Endothelial cell (in vitro differentiated cells): ENCODE measurements at places on chromosomes 12 and 14.
A peak's percentile ranks its signal among the peaks of the same experiment; 100 is the strongest.

- no peaks in the 10 kb centered on the region for H3K27me3 ChIP-seq
- no peak overlapping the region for H3K4me3 ChIP-seq
- H3K36me3 ChIP-seq: peaks cover 7% of the 10 kb centered on the region
- no peak overlapping the region for H3K27ac ChIP-seq
- H3K4me1 ChIP-seq: no peaks in the 10 kb centered on the region
These were observed 38.6 kb upstream of the LRTM2 start for GRCh38 chr12:1781772-1782171.

DNA sequence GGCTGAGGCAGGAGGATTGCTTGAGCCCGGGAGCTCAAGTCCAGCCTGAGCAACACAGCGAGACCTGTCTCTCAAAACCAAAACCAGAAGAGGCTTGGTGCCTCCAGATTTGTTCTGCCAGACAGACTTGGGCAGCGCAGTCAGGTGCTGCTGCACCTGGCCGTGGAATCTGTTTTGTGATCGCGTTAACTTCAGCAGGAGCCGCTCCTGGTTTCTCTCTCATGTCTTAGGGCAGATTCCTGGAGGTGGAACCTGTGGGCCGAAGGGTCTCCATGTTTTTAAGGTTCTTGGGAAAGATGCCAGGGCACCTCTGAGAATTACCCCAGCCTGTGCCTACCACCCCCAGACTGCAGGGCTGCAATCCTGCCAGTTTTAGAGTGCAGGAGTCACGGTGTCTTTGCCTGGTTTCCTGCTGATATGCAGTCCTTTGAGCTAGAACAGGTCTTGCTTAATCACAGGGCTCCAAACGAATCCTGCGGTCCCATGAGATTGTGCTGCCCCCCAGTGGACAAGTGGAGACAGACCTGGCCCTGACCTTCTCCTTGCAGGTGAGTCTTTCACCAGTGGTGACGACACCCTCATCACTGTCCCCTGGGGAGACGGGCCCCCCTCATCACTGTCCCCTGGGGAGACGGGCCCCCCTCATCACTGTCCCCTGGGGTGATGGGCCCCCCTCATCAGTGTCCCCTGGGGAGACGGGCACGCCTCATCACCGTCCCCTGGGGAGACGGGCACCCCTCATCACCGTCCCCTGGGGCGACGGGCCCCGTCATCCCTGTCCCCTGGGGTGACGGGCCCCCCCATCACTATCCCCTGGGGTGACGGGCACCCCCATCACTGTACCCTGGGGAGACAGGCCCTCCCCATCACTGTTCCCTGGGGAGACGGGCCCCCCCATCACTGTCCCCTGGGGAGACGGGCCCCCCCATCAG lies 37.6 kb downstream of the PACS2 start:
- DNase-seq: peak; percentile 89
- H3K4me3 ChIP-seq: no peak overlapping the region
- no peaks in the 10 kb centered on the region for H3K36me3 ChIP-seq
- peak overlapping the region; percentile 42 for H3K27ac ChIP-seq

DNA sequence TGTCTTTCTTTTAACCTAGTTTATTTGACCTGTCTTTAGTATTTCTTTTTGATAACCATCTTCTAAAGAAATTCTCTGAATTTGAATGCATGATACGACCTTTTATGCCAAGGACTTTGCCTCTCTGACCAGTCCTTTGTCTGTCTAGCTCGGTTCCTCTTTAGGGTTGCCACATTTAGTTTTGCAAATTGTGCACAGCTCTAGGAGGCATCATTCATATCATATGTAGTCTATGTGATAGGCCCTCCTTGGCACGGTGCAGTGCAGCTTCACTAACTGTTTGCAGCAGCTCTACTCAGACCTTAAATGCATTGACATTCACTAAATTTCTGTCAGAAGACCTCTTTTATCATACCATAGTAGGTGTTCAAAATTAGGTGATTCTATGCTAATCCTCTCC lies 75.6 kb downstream of the USP15 start:
- H3K4me1 ChIP-seq: no peaks in the 10 kb centered on the region
- H3K4me3 ChIP-seq: no peak overlapping the region
- peaks cover 22% of the 10 kb centered on the region for H3K36me3 ChIP-seq
- H3K27me3 ChIP-seq: peaks cover 3% of the 10 kb centered on the region
- H3K27ac ChIP-seq: no peak overlapping the region

DNA sequence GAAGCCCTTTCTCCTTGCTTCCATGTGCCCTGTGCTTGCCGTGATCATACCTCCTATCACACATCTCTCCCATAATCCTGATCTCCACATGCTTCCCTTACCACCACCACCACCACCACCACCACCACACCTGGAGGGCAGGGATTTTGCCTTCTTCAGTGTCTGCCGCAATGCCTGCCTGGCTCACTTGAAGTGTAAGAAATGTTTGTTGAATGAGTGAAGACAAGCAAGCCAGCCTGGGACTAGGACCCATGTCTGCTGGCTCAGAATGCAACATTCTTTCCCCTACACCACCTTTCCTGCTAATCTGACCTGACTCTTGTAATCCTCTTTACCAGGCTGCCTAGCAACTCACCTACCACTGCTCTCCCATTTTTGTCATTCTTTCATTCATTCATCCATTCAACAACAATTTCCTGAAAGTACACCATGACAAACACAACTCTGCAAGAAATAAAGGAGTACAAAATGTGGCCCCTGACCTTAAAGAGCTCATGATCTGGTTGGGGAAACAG lies 3.5 kb upstream of the NID2 start:
- peaks cover 6% of the 10 kb centered on the region for H3K27me3 ChIP-seq
- H3K27ac ChIP-seq: no peak overlapping the region
- H3K36me3 ChIP-seq: no peaks in the 10 kb centered on the region
- peaks cover 17% of the 10 kb centered on the region for H3K4me1 ChIP-seq
- H3K4me3 ChIP-seq: no peak overlapping the region

GRCh38 chr12:53965281-53966084 lies 7.4 kb upstream of the HOXC11 start:
- no peak for DNase-seq
- H3K27ac ChIP-seq: peak overlapping the region; percentile 59
- H3K4me1 ChIP-seq: peaks cover 37% of the 10 kb centered on the region
- H3K36me3 ChIP-seq: no peaks in the 10 kb centered on the region
- H3K27me3 ChIP-seq: peaks cover 46% of the 10 kb centered on the region

GRCh38 chr12:111741235-111741812 lies 25.4 kb upstream of the ALDH2 start:
- peak; percentile 20 for DNase-seq
- H3K4me3 ChIP-seq: no peak overlapping the region
- peaks cover 8% of the 10 kb centered on the region for H3K27me3 ChIP-seq
- peak overlapping the region; percentile 85 for H3K27ac ChIP-seq
- peaks cover 24% of the 10 kb centered on the region for H3K4me1 ChIP-seq

GRCh38 chr14:76882651-76883050 lies 56.4 kb downstream of the LRRC74A start:
- no peak overlapping the region for H3K4me3 ChIP-seq
- H3K4me1 ChIP-seq: peaks cover 6% of the 10 kb centered on the region
- no peak overlapping the region for H3K27ac ChIP-seq
- no peaks in the 10 kb centered on the region for H3K36me3 ChIP-seq

- peaks cover 4% of the 10 kb centered on the region for H3K27me3 ChIP-seq
- H3K4me1 ChIP-seq: no peaks in the 10 kb centered on the region
- H3K36me3 ChIP-seq: no peaks in the 10 kb centered on the region
- no peak for DNase-seq
- no peak overlapping the region for H3K27ac ChIP-seq
These were observed 177.1 kb downstream of the CACNA1C start for GRCh38 chr12:2229661-2230539.

- DNase-seq: no peak
- no peaks in the 10 kb centered on the region for H3K27me3 ChIP-seq
- H3K4me1 ChIP-seq: peaks cover 4% of the 10 kb centered on the region
These were observed 169.8 kb downstream of the LRIG3 start for GRCh38 chr12:58750484-58750883.

DNA sequence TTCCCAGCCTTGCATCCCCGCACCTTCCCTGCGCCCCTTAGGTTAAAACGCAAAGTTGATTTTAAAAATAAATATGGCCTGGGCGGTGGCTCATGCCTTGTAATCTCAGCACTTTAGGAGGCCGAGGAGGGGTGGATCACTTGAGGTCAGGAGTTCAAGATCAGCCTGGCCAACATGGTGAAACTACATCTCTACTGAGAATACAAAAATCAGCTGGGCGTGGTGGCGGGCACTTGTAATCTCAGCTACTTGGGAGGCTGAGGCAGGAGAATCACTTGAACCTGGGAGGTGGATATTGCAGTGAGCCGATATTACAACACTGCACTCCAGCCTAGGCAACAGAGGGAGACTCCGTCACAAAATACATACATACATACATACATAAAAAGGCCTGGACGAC lies 96.0 kb downstream of the GCH1 start:
- no peaks in the 10 kb centered on the region for H3K4me1 ChIP-seq
- no peak for DNase-seq
- H3K27me3 ChIP-seq: peaks cover 1% of the 10 kb centered on the region
- H3K4me3 ChIP-seq: no peak overlapping the region
- no peak overlapping the region for H3K27ac ChIP-seq

DNA sequence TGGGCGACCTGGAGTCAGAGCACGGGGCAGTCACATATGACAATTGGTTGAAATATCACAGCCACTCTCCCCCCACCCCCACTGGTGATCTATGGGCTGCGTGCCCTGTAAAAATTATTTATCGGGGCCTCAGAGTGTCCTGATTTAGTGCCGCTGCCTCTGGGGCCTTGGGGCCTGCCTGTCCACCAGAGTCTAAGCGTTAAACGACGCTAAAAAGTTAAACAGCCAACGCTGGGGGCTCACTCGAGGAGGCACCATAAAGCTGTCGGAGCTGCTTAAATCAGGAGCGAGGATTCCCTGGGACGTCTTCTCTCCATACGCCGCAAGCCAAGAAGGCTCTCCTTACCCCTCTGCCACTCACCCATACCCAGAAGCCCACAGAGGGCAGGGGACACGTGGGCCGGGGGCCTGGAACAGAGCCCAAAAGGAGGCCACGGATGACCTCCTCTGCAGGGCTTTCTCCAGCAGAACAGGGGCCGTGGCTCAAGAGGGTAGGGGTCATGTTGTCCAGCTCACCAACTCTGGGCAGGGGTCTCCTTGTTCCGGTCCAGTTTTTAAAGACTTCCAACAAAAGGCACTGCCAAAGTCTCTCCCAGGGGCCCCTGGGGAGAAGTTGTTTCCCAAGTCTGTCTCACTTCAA lies 42.2 kb downstream of the SMUG1 start:
- H3K4me1 ChIP-seq: no peaks in the 10 kb centered on the region
- peaks cover 8% of the 10 kb centered on the region for H3K27me3 ChIP-seq
- no peak for DNase-seq

DNA sequence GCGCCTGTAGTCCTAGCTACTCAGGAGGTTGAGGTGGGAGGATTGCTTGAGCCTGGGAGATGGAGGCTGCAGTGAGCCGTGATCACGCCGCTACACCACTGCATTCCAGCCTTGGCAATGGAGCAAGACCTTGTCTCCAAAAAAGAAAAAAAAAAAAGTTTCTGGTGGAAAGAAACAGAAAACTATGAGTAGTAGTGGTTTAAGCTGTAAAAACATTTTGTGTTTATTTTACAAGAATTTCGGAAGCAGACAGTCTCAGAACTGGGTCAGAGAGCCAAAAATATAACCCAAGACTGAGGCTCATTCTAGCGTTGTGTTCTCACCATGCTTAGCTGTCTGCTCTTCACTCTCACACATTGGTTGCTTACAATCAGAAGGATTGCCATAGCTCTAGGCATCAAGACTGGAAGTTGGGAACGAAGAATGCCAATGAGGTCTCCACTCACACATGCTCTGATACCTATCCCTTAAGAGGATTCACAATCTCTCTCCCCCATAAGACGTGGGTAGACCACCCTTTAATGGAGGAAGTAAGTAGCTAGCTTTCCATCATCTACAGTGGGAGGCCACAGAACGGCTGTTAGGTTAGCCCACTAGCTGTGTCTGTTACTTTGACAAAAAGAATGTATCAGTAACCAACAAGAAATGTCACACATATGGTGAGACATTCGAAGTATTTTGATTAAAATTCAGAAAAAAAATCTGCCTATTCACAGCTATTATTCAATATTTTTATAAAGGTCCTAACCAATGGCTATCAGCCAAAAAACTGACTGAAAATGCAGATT lies 117.6 kb upstream of the RASSF8 start:
- H3K4me3 ChIP-seq: no peak overlapping the region
- H3K36me3 ChIP-seq: no peaks in the 10 kb centered on the region
- peaks cover 23% of the 10 kb centered on the region for H3K4me1 ChIP-seq

DNA sequence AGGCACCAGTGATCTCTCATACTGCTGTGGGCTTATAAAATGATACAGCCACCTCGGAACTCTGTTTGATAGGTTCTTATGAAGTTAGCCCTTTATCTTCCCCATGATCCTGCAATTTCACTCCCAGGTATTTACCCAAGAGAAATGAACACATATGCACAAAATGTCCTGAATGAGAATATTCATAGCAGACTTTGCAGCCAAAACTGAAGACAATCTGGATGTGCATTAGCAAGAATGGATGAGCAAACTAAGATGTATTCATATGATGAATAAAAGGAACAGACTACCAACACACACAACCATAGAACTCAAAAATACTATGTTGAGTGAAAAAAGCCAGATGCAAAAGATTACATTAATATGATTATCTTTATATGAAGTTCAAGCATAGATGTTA lies 66.7 kb downstream of the KCNA5 start:
- H3K27me3 ChIP-seq: peaks cover 1% of the 10 kb centered on the region
- DNase-seq: no peak
- H3K4me3 ChIP-seq: no peak overlapping the region
- H3K36me3 ChIP-seq: no peaks in the 10 kb centered on the region
- no peak overlapping the region for H3K27ac ChIP-seq
- peaks cover 6% of the 10 kb centered on the region for H3K4me1 ChIP-seq

GRCh38 chr12:25699454-25699853 lies 146.4 kb upstream of the LMNTD1 start:
- no peaks in the 10 kb centered on the region for H3K36me3 ChIP-seq
- no peaks in the 10 kb centered on the region for H3K4me1 ChIP-seq

DNA sequence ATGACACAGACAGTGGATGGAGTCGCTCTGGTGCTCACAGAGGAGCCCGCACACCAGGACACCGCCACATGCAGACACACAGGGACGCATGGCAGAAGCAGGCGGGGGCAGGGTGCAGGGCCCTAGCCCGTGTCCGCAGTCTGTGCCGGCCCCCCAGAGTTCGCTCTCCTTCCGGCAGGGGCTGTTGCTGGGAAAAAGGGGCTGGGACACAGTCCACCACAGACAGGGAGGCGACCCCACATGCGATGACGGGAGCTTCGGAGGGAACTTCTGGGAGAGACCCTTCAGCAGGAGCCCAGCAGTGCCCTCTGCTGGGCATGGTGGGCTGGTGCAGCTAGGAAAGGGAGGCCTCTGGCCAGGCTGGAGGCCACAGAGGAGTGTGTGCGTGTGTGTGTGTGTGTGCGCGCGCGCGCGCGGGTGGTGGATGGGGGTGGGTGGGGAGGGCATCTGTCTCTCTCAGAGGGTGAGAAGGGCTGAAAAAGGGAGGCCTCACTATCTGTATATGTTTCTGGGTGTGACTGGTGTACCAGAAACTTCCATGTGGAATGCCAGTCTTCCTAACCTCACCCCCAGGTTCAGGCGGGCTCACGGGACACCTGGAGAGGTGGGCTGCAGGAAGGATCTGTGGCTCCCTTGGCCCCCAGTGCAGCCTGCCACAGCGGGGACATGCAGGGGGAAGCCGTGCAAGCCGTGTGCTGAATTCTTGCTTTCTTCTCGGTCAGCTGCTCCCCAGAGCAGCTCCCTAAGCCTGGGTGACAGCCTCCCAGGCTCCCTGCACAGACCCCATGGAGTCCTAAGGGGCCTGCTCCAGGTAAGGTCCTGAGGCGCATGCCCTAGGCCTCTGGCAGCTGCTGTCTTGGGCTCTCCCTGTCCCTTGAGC lies 60.7 kb downstream of the PLEKHG3 start:
- peak overlapping the region; percentile 51 for H3K4me3 ChIP-seq
- H3K27me3 ChIP-seq: peaks cover 19% of the 10 kb centered on the region
- H3K27ac ChIP-seq: no peak overlapping the region

- no peak overlapping the region for H3K4me3 ChIP-seq
- peaks cover 3% of the 10 kb centered on the region for H3K27me3 ChIP-seq
- H3K4me1 ChIP-seq: peaks cover 38% of the 10 kb centered on the region
- no peaks in the 10 kb centered on the region for H3K36me3 ChIP-seq
These were observed 85.5 kb downstream of the STAB2 start for GRCh38 chr12:103672401-103673119.
